ENCODE measurements at places on chromosomes 4 and X.
A peak's percentile ranks its signal among the peaks of the same experiment; 100 is the strongest.

DNA sequence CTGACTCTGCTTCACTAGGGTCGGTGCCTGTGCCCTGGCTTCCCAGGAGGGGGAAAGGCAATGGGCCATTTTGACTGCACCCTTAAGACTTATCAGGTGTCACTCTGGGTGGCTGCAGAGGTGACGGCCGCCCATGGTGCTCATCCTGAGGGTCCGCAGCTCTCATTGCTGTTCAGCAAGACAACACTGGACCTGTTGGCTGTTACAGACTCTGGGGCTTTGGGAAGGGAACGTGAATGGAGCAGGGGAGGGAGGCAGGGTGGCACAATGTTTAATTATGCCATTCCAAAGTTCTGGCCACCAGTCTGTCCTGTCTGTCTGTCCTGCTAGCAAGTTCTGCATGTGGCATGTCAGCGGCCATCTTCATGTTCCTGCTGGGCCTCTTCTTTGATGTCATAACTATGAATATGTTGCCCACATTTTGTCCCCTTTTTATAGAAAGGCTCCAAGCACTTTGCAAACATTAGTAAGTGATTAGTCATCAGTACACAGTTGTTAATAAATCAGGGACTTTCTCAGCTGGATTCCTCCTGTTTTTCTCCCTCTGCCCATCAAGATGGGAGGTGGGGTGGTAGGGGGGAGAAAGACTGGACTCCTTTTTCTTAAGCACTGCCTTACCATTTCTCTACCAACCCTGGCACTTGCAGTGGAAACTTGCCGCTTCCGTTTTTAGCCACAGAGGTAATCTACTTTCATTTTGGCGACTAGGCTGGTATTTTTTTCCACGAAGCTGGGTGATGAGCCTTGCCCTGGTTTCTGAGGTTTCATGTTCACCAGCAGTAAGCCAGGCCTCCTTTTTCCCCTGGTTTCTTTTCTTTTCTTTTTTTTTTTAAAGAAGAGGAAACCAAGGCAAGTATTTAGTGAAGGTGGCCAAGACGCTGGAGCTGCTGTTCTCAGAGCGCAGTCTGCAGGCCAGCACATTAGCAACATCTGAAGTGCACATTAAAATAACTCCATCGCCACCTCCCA lies 88.6 kb upstream of the TRIM2 start:
- DNase-seq: peak; percentile 46

DNA sequence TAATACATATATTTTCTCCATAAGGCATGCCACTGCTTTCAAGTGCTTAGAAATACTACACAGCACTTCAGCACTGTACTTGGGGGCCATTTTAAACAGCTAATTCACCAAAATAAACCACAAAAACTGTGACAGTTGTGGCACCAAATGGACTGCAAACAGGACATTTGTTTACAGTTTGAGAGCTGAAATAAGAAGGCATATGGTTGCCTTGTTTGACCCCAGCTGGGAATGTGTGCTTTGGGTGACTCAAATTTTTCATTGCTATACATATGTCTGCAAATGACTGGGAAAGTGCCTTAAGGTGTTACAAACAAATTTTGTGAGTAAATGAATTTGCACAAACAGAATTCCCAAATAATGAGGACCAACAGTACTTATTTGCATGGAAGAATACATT lies 124.2 kb downstream of the BANK1 start:
- DNase-seq: no peak

DNA sequence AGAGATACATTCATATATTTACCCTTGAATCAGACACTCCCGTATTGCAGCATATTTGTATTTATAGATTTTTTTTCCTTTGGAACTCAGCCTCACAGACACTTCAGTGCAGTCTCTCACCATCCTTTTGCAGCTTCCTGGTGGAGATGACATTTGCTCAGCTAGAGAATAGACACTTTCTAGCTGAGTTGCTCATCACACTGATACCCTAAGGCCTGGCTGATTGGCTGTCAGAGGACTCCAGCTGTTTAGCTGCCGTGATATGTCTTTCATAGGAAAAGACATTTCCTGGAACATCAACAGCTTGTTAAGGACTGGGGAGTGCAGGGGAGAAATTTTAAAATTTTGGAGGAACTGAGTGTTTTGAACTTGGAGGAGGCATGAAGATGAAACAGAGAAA lies 429.6 kb downstream of the SMARCA1 start:
- DNase-seq: no peak

DNA sequence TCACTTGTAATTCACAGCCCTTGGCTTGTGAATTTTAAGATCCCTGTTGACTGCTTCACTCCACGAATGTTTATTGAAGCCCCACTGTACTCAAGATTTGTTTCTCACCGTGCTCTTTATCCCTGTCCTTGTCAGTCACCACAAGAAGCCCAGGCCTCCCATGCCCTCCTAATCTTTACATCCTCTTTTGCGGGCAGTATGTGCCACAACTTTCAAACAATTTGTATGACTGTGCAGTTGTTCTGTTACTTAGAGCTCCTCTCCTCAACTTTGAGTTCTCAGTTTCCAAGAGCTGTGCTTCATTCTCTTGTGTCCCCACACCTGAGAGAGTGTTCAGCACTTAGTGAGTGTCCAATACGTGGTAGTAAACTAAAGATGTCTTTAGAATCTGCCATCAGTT lies 467.7 kb downstream of the NKX6-1 start:
- DNase-seq: no peak

- peak; percentile 45 for DNase-seq
These were observed 116.3 kb downstream of the SHROOM4 start for GRCh38 chrX:50697691-50698090.

- no peak for DNase-seq
These were observed 85.2 kb upstream of the STS start for GRCh38 chrX:7062276-7062675.

DNA sequence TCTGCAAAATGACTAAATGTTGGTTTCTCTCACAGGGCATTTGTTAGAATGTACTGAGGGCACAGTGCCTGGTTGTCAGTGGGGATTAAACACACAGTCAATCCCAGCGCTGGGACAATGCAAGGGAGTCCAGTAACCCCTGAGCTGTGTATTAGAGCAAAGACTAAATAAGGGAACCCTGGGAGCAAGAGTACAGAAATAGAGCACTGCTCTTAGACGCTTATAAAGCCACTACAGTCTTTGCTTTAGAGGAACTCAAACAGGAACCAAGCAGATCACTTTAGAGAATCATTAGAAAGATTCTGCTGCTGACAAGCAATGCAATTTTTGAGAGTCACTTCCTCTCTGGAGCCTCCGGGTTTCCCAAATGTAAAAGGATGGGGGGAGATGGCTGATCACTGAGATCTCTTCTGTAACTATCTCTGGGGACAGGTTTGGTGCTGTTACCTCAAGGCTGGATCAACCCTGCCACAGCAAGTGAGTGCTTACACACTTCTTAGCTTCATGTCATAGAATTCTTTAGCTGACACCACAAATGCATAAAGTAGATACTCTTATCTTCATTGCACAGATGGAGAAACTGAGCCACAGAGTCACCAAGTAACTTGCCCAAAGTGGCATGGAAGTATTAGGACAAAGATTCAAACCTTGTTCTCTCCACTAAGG lies 137.8 kb upstream of the CPEB2 start:
- DNase-seq: no peak
